T47D (cell line): ENCODE measurements at places on chromosomes 2 and 18.

- no peak for DNase-seq
Observed at GRCh38 chr2:8247905-8248622, 433.8 kb upstream of the ID2 start.

DNA sequence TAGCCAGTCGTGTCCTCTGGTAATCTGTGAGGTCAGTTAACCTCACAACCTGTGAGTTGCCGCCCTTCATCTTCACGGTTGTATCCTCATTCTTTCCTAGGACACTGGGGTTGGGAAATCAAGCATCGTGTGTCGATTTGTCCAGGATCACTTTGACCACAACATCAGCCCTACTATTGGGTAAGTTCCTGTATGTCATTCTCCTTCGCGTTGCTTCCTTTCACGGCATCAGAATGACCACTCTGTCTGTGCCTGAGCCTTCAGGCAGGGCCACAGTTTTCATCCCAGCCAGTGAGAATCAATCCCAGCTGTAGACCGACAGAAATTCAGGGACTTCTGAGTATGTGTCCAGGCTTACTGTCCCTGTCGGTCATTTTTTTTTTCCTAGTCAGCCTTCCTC lies 67.1 kb downstream of the RAB31 start:
- no peak for DNase-seq

GRCh38 chr2:216495656-216496055 lies 3.0 kb upstream of the RPL37A start:
- DNase-seq: no peak

GRCh38 chr2:237264480-237265219 lies 149.3 kb downstream of the COL6A3 start:
- DNase-seq: no peak

DNA sequence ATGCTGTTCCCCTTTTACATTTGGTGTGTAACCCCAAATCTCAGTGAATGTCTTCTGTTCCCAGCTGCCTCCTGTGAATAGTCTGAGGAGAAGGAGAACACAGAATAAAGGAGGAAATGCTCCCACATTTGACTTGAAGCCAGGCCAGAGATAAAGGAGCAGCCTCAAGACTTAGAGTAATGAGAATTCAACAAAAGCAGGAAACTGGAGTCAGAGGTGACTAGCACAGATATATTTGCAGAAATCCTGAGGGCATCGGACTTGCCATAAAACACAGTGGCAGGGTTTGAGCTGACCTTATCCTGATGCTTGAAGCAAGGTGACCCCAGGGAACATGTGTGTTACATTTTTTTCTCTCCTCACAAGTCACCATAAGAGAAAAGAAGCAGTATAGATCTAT lies 291.4 kb upstream of the RND3 start:
- DNase-seq: no peak

DNA sequence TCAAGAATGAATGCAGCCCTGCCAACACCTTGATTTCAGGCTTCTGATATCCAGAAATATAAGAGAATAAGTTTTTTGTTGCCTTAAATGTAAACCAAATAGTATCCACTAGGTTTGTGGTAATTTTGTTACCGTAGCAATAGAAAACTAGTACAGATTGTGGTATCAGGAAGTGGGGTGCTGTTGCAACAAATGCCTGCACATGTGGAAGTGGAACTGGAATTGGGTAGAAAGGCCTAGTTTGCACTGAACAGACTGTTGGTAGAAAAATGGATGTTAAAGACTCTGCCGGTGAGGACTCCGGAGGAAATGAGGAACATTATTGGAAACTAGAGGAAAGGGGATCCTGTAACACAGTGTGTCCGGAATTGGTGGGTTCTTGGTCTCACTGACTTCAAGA lies 145.8 kb upstream of the MGAT5 start:
- DNase-seq: no peak

DNA sequence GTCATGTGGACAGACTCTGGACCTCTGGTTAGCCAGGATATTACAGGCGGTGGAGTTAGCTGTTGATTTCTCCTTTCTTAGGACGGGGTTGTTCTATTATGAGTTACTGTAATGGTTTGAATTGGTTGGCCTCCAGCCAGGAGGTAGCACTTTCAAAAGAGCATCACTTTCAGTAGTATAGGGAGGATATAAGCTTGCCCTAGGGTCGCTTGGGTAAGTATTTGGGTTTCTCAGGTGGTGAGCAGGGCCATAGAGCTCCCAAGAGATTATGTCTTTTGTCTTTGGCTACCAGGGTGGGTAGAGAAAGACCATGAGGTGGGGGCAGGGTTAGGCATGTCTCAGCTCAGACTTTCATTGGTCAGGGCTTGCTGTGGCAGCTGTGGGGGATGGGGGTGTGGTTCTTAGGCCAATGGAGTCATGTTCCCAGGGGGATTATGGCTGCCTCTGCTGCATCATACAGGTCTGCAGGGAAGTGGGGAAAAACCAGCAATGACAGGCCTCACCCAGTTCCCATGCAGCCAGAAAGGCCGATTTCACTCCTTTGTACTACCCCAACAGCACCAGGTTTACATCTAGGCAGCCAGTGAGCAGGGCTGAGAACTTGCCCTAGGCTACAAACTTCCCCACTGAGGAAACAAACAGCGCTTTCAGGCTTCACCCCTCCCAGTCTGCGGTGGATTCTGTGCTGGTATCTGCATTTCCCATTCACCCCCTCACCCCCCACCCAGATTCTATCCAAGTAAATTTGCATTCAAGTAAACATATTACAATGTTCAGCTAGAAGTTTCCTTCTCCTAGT lies 89.4 kb upstream of the SLC38A11 start:
- DNase-seq: no peak

GRCh38 chr2:61328707-61329251 lies 142.1 kb downstream of the USP34 start:
- no peak for DNase-seq

GRCh38 chr2:180133736-180134135 lies 126.6 kb upstream of the CWC22 start:
- DNase-seq: no peak

GRCh38 chr2:106575955-106576354 lies 88.8 kb downstream of the CD8B2 start:
- no peak for DNase-seq

GRCh38 chr18:22871809-22872525 lies 61.2 kb upstream of the RBBP8 start:
- DNase-seq: peak; percentile 95

- DNase-seq: peak; percentile 22
Observed at GRCh38 chr2:195612611-195613495, 44.2 kb upstream of the SLC39A10 start.

- no peak for DNase-seq
Observed at GRCh38 chr18:3126457-3127097, 93.2 kb downstream of the MYOM1 start.

DNA sequence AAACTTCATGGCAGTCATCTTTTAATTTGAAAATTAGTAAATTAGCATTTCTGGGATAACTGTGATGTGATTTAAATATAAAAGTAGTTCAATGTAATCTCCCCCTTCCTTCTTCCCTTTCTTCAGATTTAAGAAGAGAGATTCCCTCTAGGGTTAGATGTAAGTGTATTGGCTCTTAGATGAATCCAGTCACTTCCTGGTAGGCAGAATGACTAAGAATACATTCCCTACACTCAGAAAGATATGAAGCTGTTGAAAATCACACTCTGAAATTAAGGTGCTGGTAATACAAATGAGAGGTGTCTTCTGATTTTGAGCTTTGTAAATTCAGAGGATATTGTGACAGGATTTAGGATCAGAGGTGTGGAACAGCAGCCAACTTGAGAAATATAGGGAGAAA lies 71.6 kb downstream of the TDRD15 start:
- DNase-seq: no peak
